ENCODE measurements at places on chromosomes 4 and X.

DNA sequence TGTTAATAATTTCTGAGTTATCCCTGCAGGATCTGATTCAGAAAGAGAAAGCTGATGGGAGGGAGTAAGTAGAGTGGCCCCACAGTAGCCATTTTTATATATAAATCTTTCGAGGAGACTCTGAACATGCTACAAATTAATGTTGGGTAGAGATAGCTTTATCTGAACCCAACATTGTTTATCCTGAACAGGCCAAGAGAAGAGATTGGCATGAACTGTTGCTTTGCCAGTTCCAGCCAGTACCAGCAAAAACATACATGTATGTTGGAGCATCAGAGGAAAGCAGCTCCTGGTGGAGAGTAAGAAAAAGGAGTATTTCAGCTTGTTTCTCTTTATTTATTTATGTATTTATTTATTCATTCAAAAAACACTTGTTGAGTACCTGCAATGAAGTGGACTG, 1.6 kb downstream of the MAOA start:
- no peak for DNase-seq

DNA sequence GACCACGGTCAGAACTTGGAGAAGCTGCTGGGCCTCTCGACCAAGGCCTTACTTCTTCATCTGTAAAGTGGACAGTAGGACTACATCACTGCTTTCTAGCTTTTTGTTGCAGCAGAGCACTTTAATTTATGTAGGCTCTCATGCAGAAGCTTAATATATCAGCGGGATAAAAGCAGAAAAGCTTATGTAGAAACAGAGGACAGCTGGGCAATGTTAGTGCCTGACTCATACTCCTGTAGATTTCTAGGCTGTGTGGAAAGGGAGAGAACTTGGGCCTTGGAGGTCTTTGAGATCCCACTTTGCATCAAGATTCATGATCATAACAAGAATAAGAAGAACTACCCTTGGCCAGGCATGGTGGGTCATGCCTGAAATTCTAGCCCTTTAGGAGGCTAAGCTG, 91.2 kb downstream of the ARHGAP10 start:
- DNase-seq, result no peak

- no peak for DNase-seq
Measured at GRCh38 chr4:98564852-98565251, 93.6 kb downstream of the TSPAN5 start.

DNA sequence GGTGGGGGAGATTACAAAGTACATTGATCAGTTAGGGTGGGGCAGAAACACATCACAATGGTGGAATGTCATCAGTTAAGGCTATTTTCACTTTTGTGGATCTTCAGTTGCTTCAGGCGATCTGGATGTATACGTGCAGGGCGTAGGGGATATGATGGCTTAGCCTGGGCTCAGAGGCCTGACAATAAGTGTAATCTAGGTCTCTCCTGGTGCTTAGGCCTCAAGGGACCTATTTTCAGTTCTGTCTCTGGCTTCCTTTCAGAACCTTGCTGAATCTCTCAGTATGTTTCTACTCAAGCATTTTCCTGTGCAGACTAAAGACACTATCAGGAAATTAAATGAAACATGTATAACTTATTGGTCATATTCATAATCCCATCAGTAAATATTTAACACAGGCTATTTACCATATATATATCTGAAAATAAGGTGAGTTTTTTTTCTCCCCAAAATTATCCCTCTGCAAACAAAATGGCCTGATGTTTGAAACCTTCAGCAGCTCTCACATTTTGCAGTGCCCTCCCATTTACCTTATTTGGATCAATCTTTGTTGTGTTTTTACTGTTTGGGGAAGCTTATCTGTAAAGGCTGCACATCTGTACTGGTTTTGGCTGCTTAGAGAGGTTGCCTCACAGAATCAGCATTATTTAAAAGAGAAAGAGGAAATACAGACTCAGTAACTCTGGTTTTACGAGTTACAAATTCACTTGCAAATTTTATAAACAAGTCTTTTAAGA, 2.3 kb upstream of the ZCCHC4 start:
- DNase-seq, result no peak

- DNase-seq, result no peak
Measured at GRCh38 chrX:50967736-50968135, 57.2 kb downstream of the BMP15 start.

DNA sequence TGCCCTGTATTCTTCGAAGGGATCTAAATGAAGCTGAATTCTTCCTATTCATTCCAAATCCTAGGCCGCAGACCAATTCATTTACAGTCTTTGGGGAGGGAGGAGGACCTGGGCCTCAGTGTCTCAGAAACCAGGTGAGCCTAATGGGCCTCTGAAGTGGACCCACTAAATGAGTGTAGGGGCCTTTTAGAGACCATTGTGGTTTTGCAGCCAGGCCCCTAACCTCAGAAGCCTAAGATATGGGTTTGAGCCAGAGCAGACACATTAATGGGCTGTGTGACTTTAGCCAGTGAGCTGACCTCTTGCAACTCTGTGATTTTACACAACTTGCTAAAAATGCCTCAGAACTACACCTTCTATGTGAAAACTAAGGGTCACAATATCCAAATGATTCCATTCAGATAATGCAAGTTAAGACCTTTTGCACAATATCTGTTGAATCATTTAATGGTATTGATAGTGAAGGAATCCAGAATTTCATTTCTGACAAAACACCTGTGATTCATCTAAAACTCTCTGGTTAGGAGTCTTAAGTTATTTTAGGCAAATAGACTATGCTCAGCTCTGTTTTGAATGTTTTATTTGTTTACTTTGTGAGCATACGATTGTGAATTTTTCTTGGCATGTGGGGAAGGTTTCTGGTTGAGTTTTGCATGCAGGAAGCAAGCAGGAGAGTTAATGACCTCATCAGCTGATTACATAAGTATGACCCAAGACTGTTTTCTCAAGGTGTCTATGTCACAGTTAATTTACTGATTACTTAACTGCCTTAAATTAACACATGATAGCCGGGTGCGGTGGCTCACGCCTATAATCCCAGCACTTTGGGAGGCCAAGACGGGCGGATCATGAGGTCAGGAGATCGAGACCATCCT, 75.0 kb downstream of the EVC start:
- no peak for DNase-seq

DNA sequence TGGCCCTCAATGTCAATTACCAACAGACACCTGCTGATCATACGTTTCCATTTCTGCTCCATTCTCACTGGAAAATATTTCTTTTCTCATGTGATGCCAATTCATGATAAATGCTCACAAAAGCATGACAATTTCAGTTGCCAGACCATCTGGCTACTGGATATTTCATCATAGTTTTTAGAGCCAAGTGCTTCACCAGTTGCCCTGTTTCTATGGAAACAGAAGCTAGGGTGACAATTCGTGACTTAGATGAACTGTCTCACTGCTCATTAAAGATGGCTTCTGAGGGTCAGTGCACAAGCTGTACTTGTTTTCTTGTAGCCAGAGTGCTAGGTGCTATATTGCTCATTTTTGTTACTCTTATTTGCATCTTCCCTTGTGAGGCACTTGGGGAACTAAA, 184.9 kb downstream of the COMMD8 start:
- no peak for DNase-seq

DNA sequence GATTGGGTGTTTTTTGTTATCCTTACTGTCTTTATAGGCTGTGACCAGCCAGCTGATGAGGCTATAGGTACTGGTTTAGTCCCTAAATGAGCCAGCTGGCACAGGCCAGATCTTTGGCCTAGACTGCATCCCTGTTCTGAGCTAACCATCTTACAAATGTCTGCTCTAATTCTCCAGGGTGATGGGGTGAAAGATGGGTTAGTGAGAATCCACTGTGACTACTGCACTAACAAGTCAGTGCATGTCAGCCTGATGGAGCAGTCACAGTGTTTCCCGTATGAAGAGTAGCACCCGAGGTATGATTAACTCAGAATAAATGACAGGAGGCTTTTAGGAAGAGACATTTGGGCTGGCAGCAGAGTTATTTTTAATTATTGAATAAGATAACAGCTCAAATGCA, 181.0 kb downstream of the DCTD start:
- DNase-seq, result no peak

- no peak for DNase-seq
Measured at GRCh38 chr4:4825431-4825830, 34.0 kb upstream of the MSX1 start.

GRCh38 chrX:19615361-19615910, 100.1 kb upstream of the MAP3K15 start:
- DNase-seq, result no peak

DNA sequence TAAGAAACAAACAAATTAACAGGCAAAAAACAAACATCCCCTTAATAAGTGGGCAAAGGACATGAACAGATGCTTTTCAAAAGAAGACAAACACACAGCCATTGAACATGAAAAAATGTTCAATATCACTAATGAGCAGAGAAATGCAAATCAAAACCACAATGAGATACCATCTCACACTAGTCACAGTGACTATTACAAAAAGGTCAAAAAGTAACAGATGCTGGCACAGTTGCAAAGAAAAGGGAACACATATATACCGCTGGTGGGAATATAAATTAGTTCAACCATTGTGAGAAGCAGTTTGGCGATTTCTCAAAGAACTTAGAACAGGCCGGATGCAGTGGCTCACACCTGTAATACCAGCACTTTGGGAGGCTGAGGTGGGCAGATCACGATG, 146.1 kb upstream of the NEIL3 start:
- DNase-seq, result no peak

GRCh38 chrX:113058634-113059033, 218.0 kb upstream of the AMOT start:
- DNase-seq, result no peak

GRCh38 chr4:113141901-113142346, 92.5 kb downstream of the ANK2 start:
- DNase-seq, result no peak

- no peak for DNase-seq
Measured at GRCh38 chr4:37908488-37909331, 17.8 kb downstream of the TBC1D1 start.
